ENCODE measurements at places on chromosomes 1 and 21.

DNA sequence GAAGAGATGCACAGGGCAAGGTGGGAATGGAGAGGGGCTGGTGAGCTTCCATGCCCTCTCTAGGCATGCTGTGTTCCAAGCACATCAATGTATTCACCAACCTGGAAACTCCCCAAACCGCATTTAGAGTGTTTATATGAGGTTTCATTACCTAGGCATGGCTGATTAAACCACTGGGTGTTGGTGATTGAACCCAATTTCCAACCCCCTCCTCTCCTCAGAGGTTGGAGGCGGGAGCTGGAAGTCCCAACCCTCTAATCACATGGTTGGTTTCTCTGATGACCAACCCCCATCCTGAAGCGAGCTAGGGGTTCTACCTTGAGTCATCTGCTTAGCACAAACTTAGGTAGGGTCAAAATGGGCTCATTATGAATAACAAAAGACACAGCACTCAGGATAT lies 3.0 kb upstream of the PPIE start:
- DNase-seq, result no peak

GRCh38 chr1:68808351-68808750 lies 311.5 kb upstream of the DEPDC1 start:
- no peak for DNase-seq

- no peak for DNase-seq
Observed at GRCh38 chr21:32030146-32030652, 157.4 kb downstream of the HUNK start.

- DNase-seq, result no peak
Observed at GRCh38 chr1:119910618-119911017, 14.3 kb upstream of the ADAM30 start.

GRCh38 chr1:25134801-25135461 lies 97.4 kb downstream of the SYF2 start:
- DNase-seq, result no peak

GRCh38 chr1:95005584-95005983 lies 67.2 kb downstream of the ALG14 start:
- DNase-seq, result no peak

DNA sequence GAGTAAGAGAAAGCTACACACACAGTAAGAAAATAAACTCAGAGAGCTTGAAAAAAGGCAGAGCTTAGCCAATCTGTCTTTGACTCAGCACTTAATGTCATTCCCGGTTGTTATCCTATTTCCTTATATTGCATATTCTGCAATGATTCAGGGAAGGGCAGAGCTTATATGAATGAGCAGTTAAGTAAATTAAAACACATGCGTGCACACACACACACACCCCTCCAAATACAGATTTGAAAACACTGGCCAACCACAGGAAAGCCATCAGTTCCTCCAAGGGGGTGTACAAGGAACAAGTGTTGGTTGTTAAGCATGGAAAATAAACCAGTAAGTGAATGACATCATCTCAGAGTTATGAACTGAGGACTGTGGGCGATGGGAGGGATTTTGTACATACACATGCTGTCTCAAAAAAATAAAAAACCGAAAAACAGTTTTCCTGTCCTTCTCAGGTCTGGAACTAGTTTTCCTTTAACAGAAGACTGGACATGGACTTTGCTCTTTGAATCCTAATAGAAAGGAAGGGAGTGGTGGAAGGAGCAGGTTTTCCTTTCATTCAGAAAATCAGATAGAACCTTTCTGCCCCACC lies 1.0 kb downstream of the IQGAP3 start:
- DNase-seq, result no peak

- no peak for DNase-seq
Observed at GRCh38 chr1:41495210-41495948, 10.9 kb upstream of the EDN2 start.

- no peak for DNase-seq
Observed at GRCh38 chr1:245441689-245442088, 286.9 kb downstream of the KIF26B start.

- no peak for DNase-seq
Observed at GRCh38 chr1:119667173-119667572, 19.1 kb upstream of the ZNF697 start.

DNA sequence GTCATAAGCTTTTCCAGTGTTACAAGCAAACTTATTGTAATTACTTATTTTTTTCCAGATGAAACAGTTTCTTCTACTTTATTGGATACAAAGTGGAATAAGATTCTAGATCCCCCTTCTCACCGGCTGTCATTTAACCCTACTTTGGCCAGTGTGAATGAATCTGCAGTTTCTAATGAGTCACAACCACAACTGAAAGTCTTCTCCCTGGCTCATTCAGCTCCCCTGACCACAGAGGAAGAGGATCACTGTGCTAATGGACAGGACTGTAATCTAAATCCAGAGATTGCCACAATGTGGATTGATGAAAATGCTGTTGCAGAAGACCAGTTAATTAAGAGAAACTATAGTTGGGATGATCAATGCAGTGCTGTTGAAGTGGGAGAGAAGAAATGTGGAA lies 95.5 kb downstream of the ZFYVE9 start:
- DNase-seq, result no peak

DNA sequence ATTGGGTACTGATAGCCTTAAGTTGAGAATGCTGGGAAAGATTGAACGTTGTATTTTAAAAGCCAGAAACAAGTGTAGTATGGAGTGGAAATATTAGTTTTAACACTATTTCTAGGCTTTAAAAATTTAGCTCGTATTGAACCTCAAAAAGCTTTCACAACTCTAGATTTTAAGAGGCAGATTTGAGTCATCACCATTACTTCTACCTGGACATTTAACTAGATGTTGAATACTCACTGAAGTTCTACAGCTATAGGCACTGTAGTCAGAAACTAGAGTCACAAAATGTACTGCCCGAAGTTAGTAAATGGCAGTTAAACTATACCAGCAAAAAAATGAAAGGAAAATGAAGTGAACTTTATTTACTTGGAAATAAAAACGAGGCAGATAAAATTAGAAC lies 96.5 kb downstream of the NEK7 start:
- peak; percentile 3 for DNase-seq

- no peak for DNase-seq
Observed at GRCh38 chr1:11431941-11432507, 46.9 kb upstream of the DISP3 start.
